T47D (cell line): ENCODE measurements at places on chromosomes 16 and 17.

DNA sequence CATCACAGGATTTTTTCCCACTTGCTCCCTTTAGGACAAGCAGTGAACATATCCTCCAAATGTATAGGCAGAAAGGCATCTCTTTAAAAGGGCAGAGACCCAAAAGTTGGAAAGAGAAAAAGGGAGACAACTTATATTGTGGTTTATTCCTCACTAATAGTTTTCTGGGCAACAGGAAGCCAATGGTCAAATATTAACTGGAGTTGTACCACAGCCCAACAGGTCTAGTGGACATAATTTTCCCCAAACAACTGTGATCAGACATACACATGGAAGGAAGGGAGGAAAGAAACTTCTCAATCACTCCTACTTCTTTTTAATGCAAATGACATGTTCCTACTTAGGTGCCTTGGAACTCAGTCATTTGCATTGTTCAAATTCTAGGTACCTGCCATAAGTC lies 78.4 kb downstream of the SOX9 start:
- no peak for DNase-seq

- no peak for DNase-seq
These were observed 294.6 kb downstream of the TMEM114 start for GRCh38 chr16:8295513-8296237.

DNA sequence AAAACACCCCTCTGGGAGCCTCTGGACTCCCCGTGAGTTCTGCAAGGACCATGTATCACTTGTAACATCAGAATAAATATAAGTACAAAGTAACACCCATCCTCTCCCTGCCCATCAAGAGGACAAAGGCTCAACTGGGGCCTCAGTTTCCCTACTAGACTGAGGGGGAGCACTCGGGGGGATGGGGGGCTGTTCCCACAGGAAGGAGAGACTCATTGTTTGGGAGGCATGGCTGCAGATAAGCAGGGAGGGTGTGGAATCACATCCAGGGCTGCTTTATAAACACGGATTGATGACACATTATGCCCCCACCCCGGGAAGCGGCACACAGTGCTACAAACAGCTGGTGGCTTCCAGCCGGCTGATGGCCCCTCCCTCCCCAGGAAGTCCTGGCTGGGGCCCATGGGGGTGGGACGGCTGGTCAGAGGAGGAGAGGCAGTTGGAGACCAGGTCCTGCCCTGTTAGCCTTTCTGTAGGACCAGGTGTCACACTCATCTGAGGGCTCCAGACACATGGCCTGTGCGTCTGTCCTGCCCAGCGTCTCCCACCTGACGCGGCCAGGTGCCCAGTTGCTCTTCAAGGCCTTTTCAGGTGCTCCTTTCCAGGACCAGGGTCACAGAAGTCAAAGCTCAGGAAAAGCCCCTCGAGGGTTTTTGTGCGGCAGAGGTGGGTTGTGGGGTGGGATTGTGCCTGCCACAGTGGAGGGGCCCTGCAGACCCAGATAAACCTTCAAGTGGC lies 1.3 kb upstream of the MPG start:
- DNase-seq, result no peak

- DNase-seq, result no peak
These were observed 31.8 kb upstream of the MAF start for GRCh38 chr16:79632289-79632688.

GRCh38 chr17:48148854-48149786 lies 41.6 kb downstream of the SNX11 start:
- DNase-seq, result no peak

DNA sequence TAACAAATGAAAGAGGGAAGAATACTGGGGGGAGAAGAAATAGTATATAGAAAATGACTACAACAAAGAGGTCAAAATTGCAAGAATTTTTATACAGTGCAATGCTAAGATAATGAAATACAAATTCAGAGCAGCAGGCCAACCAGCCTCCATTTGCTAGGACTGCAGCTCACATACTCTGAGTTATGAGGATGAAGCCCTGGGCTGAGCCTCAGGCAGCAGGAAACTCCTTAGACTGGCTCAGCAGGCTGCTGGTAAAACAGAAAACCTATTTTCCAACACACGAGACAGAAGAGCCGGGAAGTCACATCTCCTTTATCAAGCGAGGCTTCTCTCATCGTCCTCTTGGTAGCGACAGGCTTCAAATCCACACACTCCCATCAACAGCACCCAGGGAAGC lies 296.5 kb downstream of the SLC39A11 start:
- DNase-seq, result peak; percentile 40

DNA sequence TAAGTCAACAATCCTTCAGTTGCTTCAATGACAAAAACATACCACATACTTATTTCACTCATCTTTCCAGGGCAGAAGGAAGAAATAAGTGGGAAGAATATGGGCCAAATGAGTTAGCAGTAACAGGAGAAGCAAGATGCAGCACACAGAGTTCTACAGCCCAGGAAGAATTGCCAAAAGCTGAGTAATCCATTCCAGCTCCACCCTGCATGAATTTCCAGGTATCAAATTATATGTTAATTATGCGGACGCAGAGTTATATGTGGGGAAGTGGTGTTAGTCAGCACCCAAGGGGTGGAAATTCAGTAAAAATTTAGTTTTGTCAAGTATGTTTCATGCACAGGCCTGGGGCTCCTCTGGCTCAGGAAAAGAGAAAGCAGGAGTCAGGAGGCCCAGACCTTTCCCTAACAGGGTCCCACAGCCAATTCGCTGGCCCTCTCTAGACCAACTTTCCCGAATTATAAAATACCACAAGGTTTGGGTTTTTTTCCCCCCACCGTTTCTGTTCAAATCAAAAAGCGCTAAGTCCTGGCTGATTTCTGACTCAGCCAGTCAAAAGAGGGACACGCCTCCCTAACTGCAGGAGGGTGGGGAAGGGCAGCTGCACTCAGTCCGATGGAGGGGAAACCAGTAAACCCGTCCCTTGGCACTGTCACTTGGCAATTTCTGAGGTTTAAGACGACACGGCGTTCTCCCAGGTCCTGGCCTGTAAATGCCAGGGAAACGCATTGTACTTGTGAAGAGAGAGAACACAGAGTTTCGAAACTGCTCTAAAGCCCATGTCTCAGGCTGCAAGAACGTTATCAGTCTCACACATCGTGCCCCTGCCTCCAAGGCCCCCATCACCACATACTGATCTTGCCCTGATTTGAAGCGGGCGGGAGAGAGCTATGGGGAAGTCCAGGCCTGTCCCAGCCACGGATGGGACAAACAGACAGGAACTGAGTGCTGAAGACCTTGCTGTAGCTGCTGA lies 58.1 kb downstream of the ZFHX3 start:
- peak; percentile 81 for DNase-seq

DNA sequence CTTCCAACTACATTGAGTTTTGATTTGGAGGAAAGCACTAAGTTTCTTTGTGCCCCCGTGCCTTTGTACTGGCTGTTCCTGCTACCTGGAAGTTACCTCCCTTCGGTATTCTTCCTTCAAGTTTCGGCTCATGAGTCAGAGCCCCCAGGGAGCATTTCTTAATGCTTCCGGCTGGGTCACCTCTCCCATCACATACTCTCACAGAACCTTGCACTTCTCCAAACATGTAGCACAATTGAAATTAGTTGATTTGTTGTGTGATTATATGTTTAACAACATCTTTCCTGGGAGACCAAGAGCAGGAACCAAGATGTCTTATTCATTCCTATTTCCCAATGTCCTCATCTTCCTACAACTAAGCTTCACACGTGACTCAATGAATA lies 158.6 kb upstream of the CDH5 start:
- no peak for DNase-seq

- no peak for DNase-seq
These were observed 47.4 kb downstream of the CYB561 start for GRCh38 chr17:63398680-63399079.

- no peak for DNase-seq
These were observed 108.4 kb downstream of the OR1D5 start for GRCh38 chr17:2954898-2955445.

- DNase-seq, result peak; percentile 94
These were observed 16.6 kb upstream of the DLX4 start for GRCh38 chr17:49952209-49952911.

- no peak for DNase-seq
These were observed 46.1 kb downstream of the CYTH1 start for GRCh38 chr17:78735832-78736525.

GRCh38 chr17:68125111-68125870 lies 89.8 kb downstream of the KPNA2 start:
- DNase-seq, result no peak

- peak; percentile 40 for DNase-seq
These were observed 276.6 kb upstream of the TNRC6C start for GRCh38 chr17:77681861-77682260.

GRCh38 chr16:283033-283805 lies at the start of gene PDIA2:
Gene PDIA2, plus strand, starts transcription at chr16:283164. Its CDS starts 6 bp downstream, at chr16:283170.
- DNase-seq, result no peak

GRCh38 chr17:74471341-74471740 lies 4.9 kb downstream of the CD300A start:
- no peak for DNase-seq

DNA sequence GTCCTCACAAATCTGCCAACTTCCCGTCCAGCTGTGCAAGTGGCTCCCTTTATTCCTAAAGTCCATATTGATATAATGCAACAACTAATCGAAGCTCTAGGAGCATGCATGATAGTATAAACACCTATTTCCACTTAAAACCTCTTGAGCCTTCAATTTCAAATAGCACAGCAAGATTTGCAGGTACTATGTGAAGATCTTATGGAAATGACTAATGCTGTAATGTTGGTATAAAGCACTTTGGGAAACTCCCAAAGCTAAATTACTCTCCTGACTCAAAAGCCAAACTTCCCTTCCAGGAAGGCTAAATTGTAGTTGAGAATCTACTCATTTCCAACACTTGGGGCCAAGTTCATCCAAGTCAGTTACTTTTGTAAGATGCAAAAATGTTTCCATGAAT lies 287.6 kb upstream of the CDH11 start:
- no peak for DNase-seq

DNA sequence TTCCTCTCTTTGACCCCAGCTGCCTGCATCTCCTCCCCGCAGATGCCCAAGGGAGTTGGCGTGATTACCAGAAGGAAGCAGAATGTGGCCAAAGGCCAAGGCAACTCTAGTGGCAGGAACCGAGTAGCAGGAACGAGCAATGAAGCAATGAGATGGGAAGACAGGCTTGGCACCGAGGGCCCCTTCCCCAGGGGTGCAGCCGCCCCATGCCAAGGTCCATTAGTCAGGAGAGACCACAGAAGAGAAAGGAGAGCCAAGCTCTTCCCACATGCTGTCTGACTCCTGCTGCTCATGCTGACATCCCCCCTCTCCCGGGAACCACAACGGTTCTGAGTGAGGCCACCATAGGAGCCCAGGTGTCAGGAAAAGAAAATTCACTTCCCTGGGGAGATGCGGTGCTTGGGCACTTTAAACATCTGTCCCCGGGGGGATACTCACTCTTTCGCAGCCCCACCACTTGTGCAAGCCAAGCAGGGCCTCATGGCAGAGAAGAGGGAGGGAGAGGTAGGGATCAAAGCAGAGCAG lies 67.4 kb downstream of the MYO18A start:
- no peak for DNase-seq

- no peak for DNase-seq
These were observed 2.5 kb downstream of the LGALS9 start for GRCh38 chr17:27633312-27634025.

- peak; percentile 84 for DNase-seq
These were observed 1.1 kb upstream of the UBE2I start for GRCh38 chr16:1308036-1308976.

DNA sequence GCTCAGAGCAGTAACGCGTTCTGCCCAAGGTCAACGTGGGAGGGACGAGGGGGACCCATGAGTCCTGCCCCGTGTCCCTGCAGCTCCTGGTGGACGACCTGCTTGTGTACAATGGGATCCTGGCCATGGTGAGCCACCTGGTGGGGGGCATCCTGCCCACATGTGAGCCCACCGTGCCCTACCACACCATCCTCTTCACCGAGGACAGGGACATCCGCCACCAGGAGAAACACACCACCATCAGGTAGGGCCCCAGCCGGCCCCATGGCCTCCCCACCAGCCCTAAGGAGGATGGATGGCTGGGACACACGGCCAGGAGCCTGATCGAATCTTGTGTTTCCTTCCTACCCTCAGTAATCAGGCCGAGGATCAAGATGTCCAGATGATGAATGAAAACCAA lies 227.6 kb downstream of the KATNIP start:
- DNase-seq, result no peak

GRCh38 chr17:27343977-27344607 lies 50.2 kb downstream of the WSB1 start:
- DNase-seq, result no peak

- DNase-seq, result no peak
These were observed 21.5 kb downstream of the PRCD start for GRCh38 chr17:76561332-76561731.

DNA sequence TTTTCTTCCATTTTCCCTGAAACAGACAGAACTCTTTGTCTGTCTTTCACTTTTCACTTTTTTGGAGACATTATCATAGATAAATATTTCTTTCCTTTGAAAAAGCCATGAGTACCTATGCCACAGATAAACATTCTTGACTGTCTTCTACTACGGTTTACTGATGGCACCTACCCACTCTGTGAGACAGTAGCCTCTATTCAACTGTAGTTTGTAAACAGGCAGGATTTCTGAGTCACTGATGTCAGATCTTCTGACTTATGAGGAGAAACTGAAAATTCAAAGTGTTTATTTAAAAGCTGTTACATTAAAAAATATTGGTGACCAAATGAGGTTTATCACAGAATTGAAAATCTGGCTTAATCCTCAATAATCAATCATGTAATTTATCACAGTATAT lies 658.4 kb downstream of the TOX3 start:
- no peak for DNase-seq

DNA sequence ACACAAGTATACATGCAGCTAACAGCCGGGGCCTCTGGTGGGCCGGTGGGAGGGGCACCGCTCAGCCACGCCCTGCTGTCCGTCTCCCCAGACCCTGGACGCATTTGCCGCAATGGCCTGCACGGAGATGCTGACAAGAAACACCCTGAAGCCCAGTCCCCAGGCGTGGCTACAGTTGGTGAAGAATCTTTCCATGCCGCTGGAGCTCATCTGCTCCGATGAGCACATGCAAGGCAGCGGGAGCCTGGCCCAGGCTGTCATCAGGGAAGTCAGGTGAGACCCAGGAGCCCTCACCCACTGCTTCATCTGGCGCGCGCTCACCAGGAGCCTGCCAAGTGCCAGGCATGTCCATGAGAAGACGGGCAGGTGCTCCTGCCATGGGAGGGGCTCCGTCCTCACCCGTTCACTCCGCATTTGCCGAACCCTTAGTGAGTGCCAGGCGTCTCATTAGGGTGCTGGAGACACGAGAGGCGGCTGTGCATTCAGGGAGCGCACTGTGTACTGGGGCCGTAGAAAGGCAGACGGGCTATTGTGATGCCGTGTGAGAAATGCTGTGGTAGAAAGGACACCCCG lies 51.4 kb upstream of the ENDOV start:
- no peak for DNase-seq

GRCh38 chr17:4204710-4205173 lies 59.0 kb downstream of the ANKFY1 start:
- no peak for DNase-seq
